ENCODE measurements at places on chromosomes 11 and 22.

DNA sequence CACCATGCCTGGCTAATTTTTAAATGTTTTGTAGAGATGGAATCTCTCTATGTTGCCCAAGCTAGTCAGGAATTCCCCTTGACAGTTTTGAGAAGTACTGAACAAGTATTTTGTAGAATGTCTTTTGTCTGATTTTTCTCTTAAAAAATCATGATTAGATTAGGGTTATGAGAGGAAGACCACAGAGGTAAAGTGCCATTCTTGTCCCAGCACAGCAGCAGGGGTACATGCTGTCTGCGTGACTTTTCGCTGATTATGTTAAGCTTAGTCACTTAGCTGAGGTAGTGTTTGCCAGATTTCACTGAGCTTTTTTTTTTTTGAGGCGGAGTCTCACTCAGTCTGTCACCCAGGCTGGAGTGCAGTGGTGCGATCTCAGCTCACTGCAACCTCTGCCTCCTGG lies 13.6 kb upstream of the NUP160 start:
- DNase-seq, result no peak

DNA sequence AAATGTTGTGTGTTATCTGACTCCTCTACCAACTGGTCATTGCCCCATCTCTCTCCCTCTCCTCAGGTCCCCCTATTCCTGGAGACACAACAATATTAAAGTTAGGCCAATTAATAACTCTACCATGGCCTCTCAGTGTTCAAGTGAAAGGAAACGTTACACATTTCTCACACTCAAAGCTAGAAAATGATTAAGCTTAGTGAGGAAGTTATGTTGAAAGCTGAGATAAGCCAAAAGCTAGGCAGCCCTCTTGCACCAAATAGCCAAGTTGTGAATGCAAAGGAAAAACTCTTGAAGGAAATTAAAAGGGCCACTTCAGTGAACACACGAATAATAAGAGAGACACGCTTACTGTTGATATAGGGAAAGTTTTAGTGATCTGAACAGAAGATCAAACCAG lies 6.9 kb downstream of the DLG2 start:
- no peak for DNase-seq

DNA sequence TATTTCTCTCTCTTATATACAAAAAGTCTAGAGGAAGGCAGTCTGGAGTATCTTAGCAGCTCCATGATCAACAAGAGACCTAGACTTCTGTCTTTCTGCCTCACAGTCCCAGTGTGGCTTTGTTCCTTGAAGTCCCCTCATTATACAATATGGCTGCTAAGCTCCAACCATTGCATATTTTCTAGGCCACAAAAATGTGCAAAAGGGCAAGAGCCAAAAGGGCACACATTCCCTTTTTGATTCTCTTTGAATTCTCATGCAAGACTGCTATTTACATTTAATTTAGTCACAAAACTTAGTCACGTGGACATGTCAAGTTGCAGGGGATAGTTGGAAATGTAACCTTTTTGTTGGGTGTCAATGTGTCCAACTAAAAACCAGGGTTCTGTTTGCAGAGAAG lies 64.2 kb upstream of the OLFML1 start:
- DNase-seq, result no peak

GRCh38 chr11:10021563-10021962 lies 272.5 kb downstream of the SBF2 start:
- DNase-seq, result no peak

- DNase-seq, result no peak
These were observed 179.0 kb upstream of the LARGE1 start for GRCh38 chr22:34099278-34099677.

DNA sequence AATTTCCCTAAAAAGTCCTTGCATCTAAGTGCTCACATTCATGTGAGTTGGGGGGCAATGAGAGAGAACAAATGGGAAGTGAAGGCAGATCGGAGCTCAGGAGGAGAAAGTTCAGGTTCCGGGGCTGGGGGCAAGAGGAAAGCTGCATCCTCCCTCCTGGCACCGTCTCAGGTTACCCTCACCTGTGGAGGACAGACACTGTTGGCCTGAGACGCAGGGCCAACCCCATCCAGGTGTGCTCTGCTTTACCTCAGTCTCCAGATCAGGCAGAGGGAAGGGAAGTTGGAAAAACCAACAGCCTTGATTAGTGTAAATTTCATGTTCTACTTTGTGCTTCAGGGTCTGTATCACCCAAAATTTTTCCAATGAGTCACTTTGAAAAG lies 146.9 kb downstream of the TRIM29 start:
- DNase-seq, result no peak

- no peak for DNase-seq
These were observed 72.8 kb downstream of the TP53I11 start for GRCh38 chr11:44877571-44878497.

- DNase-seq, result no peak
These were observed 955.2 kb downstream of the JRKL start for GRCh38 chr11:97345032-97345431.

DNA sequence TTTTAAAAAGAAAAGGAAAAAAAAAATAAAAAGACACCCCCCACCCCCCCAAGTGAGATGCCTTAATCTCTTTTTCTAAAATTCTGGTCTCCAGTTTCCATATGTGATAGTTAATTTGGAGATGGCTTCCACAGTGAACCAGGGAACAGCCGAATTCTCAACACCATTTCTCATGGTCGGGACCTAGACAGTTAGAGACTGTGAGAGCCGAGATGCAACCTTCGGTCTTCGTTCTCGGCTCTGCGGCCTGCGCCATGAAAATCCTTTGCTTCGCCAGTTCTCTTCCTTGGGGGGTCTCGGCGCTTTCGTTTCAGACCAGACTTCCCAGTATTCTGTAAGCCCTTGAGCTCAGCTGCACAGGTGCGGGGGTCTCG lies 723 bp downstream of the CACNG2 start:
- no peak for DNase-seq

GRCh38 chr22:41446057-41446501 lies 522 bp downstream of the TOB2 start:
- no peak for DNase-seq

- DNase-seq, result no peak
These were observed 1489.2 kb downstream of the TBC1D22A start for GRCh38 chr22:48251629-48252028.
